ENCODE measurements at places on chromosomes 13 and 19. TPM values are rescaled to one million over a fixed set of nuclear protein-coding genes. Genes with fewer than 3 reads are reported as not detected.

The CCL25 gene
- not detected for total RNA-seq

The NCAN gene
- total RNA-seq = not detected

The SPRY2 gene
- not detected for total RNA-seq

The TNFSF9 gene
- total RNA-seq = 6.0 TPM

The F2RL3 gene
- total RNA-seq = not detected
